ENCODE measurements at places on chromosomes 5 and 9. TPM values are rescaled to one million over a fixed set of nuclear protein-coding genes. Genes with fewer than 3 reads are reported as not detected.

NRG2 gene
- 12.7 TPM for total RNA-seq

ZSWIM6 gene
- total RNA-seq = 10.5 TPM

MARCHF11 gene
- total RNA-seq = 3.9 TPM

LOX gene
- total RNA-seq = 13.6 TPM

DNA sequence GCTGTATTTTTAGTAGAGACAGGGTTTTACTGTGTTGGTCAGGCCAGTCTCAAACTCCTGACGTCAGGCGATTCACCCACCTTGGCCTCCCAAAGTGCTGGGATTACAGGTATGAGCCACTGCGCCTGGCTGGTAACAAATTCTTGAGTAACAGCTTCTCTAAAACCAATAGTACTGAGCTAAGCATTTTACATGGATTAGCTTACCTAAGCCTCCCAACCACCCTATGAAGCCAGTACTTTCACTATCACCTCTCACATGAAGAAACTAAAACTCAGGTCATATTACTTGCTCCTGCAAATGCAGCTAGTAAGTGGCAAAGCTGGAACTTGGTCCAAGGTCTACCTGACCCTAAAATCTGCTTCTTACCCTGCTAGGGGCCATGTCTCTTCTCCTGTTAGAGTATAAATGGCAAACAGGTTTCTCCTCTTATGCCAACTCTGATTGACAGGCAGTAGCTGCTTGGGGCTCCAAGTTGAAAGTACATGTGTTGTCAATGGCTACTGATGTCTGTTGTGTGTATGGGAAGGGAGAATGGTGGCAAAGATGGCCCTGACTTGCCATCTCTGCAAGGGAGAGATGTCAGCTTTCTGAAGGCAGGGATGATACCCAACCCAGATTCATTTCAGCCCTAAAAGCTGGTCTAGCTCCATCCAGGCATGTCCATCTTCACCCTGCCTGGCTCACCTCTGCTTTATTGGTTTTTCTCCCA lies 4.0 kb downstream of the PHF19 start:
- H3K4me3 ChIP-seq = no peak overlapping the region
- no peaks in the 10 kb centered on the region for H3K4me1 ChIP-seq
- H3K27me3 ChIP-seq = no peaks in the 10 kb centered on the region
- peaks cover 14% of the 10 kb centered on the region for H3K36me3 ChIP-seq
- no peak overlapping the region for H3K27ac ChIP-seq

DNA sequence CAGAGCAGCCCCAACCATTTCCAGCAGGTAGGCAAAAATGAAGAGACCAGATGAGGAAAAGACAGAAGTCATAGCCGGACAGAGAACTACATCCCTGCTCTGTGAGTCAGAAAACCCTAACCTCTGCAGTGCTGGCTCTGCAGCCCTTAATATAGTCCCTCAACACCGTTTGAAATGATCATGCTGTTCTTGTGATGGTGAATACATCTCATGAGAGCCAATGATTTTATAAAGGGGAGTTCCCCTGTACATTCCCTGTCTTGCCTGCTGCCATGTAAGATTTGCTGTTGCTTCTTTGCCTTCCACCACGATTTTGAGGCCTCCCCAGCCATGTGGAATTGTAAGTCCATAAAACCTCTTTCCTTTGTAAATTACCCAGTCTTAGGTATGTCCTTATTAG lies 216.8 kb upstream of the RFX3 start:
- no peaks in the 10 kb centered on the region for H3K4me1 ChIP-seq
- H3K4me3 ChIP-seq = no peak overlapping the region
- H3K36me3 ChIP-seq = no peaks in the 10 kb centered on the region
- no peak for DNase-seq
- H3K27ac ChIP-seq = no peak overlapping the region

DNA sequence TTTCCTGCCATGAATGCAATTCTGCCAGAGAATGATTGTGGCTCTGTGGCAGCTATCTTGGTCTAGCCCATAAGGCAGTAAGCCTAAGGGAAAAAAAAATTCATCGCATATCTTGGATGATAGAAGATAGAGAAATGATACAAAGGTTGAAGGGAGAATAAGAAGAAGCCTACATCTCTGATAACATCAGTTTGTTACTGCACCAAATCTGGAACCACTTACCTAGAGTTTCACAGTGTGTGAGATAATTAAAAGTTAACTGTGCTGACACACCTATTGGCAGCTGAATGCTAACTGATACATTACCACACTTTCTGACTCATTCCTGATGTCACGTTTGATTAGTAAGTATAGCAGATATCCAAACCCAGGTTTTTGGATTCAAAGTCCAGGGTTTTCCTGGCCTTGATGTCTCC lies 91.6 kb upstream of the TAF11L2 start:
- no peak overlapping the region for H3K4me3 ChIP-seq
- H3K27me3 ChIP-seq = no peaks in the 10 kb centered on the region
- no peaks in the 10 kb centered on the region for H3K4me1 ChIP-seq
- H3K36me3 ChIP-seq = no peaks in the 10 kb centered on the region
- no peak for DNase-seq

All from adrenal gland (tissue), 19 donors.